ENCODE measurements at places on chromosomes 6 and 20. TPM values are rescaled to one million over a fixed set of nuclear protein-coding genes. Genes with fewer than 3 reads are reported as not detected.

The ZNF133 gene
- 31.5 TPM for total RNA-seq

The LTB gene
- not detected for total RNA-seq

The TCP1 gene
- 231 TPM for total RNA-seq

The ECT2L gene
- 0.17 TPM for total RNA-seq

The RRAGD gene
- 1.8 TPM for total RNA-seq

The DYNLT2 gene
- total RNA-seq = 1.0 TPM

GRCh38 chr6:87903323-87903722 is 144.3 kb upstream of the SPACA1 start:
- DNase-seq = no peak

DNA sequence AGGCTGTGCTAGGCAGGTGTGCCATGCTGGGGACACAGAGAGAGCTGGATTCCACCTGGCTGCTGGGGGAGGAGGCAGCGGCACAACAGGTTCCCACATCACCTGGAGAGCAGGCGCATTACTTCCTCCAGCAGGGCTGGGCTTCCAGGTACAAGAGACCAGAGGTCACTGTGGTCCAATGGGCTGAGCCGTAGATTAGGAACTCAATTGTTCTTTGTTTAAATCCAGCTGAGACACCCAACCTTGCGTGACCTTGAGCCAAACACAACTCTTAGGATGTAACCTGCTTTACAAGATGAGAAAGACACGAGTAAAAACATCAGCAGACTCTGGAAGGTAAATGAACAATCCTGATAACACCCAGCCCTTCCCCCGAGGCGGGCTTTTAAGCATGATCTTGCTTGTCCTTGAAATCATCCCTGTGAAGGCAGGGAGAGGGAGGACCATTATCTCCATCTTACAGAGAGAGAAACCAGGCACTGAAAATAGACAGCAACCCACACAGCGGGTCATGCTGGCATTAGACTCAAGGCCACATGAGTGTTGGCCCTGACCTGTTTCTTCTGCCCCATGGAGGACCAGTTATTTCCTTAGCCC is 216.5 kb upstream of the RREB1 start:
- DNase-seq = no peak

GRCh38 chr6:29710281-29710941 is 12.8 kb upstream of the HLA-F start:
- no peak for DNase-seq

DNA sequence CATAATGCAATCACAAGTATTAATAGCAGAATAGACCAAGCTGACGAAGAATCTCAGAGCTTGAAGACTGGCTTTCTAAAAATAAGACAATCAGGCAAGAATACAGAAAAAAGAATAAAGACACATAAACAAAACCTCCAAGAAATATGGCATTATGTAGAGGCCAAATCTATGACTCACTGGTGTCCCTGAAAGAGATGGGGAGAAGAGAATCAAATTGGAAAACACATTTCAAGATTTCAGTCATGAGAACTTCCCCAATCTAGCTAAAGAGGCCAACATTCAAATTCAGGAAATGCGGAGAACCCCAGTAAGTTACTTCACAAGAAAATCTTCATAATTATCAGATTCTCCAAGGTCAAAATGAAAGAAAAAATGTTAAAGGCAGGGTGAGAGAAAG is 69.0 kb upstream of the PDE7B start:
- DNase-seq = no peak

- DNase-seq = no peak
Observed at GRCh38 chr20:61812845-61813485, 252.7 kb downstream of the TAF4 start.

DNA sequence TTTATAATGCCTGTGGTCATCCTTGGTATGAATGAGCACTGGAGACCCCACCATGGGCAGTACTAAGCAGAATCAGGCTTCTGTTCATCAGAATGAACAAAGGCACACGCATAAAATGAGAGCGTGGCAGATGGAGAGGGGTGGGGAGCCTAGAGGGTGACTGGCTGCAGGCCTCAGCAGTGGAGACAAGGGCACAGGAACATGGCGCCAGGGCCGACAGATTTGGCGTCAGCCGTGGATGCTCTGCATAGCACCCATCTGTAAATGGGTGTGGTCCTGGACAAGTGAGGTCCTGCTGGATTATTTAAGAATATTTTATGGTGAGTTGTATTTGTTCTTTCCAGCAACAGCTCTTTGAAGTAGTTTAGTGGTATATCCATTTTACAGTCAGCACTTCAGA is 33.1 kb downstream of the E2F3 start:
- no peak for DNase-seq

GRCh38 chr6:13741365-13741764 is 29.7 kb upstream of the RANBP9 start:
- DNase-seq = no peak

DNA sequence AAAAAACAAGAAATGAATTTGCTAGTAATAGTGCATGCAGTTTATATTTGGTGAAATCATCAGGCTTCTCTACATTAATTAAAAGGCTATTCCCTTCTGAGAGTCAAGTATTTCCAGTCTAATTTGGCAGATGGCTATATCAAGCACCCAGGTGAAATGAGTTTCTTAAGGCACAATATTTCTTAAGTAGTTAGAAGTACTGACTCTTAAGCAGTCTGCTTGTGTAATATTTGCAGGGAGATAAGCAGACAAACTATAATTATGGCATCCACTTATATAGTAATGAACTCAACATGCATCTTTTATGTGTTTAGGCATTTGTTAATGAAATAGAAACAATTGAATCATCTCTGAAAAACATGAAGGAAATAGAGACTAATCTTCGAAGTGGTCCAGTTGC is 189.2 kb downstream of the UTRN start:
- DNase-seq = no peak

GRCh38 chr6:75230484-75231325 is 12.9 kb downstream of the COX7A2 start:
- peak; percentile 53 for DNase-seq

DNA sequence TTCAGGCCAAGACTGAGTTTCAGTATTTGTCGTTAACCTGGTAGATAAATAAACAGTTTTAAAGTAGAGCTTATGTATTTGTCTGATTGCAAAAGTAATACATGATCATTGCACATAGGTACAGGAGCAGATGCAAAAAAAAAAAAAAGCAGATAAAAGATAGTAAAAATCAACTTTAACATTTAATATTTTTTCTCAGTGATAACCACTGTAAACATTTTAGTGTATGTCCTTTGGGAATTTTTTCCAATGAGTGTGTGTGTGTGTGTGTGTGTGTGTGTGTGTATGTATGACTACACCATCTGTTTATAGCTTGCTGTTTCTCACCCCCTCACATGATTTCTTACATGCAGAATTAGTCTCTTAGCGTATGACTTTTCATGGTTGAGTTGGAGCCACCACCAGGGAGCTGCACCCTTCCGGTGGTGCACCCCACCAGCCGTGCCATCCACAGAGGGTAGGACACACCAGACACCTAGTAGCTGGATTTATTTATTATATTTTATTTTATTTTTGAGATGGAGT is 26.3 kb downstream of the WRNIP1 start:
- no peak for DNase-seq

- DNase-seq = no peak
Observed at GRCh38 chr6:25415701-25416100, 136.5 kb downstream of the CARMIL1 start.

- DNase-seq = no peak
Observed at GRCh38 chr6:111406200-111406721, 76.8 kb downstream of the REV3L start.

DNA sequence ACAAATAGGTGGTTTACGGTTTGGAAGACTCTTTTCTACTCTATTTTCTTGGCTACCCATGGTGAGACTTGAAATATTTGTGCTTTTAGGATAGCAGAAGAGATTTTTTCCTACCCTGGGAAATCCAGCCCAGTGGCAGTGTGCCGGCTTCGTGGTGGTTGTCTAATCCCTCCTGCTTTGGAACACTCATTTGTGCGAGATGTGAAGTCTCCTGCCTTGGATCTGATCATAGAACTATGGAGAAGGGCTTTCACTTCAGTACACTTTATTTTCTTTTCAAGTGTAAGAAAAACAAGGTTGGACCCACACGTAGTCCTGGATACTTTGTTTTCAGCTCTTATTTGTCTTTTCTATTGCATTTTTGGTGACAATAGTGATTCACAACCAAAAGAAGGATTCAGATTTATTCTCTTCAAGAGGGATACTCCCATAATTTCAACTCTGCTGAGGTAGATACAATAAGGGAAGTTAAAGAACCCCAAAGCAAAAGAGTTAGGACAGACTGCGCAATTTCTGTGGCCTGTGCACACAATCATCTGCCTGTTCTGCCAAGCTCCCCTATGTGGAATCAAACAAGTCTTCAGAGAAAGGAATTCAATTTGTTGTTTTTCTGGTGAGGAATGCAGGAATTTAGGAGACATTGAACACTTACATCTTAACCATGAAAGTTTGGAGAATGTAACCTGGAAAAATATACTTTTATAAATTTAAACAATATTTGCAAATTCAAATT is 413.2 kb downstream of the GJA1 start:
- DNase-seq = no peak

DNA sequence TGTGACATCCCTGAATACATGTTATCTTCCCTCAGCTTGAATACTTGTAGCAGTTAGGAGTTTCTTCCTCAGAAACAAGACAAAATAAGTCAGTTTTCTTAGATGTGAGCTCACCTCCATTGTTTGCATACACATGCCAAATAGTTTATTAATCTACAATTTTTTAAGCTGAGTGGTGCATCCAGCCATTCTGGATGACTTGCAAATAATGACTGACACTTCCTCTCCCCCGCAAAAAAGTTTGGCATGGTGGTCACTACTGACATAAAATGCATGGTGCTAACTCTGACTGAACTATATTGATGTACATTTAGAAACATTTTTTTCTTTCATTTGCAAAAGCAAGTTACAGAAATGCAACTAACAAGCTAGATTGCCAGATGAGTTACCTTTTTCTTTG is 55.5 kb downstream of the CYB5R4 start:
- peak; percentile 49 for DNase-seq

DNA sequence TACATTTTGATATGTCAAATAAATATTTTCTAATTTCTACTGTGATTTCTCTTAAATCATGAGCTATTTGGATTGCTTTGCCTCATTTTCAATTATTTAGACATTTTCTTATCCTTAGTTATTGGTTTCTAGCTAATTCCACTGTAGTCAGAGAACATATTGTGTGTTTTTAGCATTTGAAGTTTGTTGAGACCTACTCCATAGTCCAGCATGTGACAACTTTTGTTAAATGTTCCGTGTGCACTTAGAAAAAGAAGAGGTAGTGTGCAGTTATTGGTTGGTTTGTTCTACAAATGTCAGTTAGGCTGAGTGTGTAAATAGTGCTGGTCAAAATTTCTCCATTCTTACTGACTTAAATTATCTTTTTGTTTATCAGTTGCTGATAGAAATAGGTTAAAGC is 138.8 kb downstream of the BCAS1 start:
- DNase-seq = no peak

GRCh38 chr20:45032276-45032675 is 66.0 kb downstream of the STK4 start:
- DNase-seq = no peak

GRCh38 chr6:136137008-136137692 is 113.0 kb downstream of the MTFR2 start:
- no peak for DNase-seq

GRCh38 chr6:44397424-44398164 is 10.1 kb downstream of the CDC5L start:
- no peak for DNase-seq
